ENCODE measurements at places on chromosomes 1 and 21.
A peak's percentile ranks its signal among the peaks of the same experiment; 100 is the strongest.

DNA sequence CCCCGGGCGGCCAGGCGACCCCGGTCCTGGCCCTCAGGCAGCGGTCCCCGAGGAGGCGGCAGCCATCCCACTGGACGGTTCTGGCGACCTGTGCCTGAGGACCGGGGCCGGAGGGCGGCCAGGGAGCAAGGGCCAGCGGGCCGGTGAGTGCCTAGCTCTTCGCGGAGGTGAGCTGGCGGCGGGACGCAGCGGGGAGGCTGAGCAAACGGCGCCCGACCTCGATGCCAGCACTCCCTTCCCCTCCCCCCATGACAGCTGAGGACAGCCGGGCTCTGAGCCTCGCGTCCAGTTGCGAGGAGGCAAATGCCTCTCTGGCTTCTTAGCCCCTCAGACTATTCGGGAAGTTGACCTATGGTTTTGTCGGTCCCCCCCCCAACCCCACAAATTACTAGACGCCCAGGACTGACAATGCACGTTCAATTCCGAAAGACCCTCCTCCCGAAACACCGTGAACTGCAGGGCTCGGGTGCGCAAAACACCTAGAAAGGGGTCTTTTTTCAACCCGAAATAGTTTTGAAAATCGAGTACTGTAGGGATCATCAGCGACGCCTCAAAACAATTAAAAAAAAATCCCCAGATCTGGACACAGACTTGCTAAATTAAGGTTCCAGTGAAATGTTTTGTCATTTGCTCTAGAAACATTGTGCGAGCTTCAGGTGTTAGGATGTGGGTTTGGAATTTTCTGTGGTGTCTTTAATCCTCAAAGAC lies 8.3 kb downstream of the CDKN2C start:
- DNase-seq, result peak; percentile 95

- no peak for DNase-seq
Observed at GRCh38 chr1:151990058-151990855, 3.4 kb downstream of the S100A10 start.

- DNase-seq, result no peak
Observed at GRCh38 chr1:211616231-211616964, 37.4 kb upstream of the SLC30A1 start.

- no peak for DNase-seq
Observed at GRCh38 chr1:109906160-109906838, 4.3 kb upstream of the CSF1 start.

DNA sequence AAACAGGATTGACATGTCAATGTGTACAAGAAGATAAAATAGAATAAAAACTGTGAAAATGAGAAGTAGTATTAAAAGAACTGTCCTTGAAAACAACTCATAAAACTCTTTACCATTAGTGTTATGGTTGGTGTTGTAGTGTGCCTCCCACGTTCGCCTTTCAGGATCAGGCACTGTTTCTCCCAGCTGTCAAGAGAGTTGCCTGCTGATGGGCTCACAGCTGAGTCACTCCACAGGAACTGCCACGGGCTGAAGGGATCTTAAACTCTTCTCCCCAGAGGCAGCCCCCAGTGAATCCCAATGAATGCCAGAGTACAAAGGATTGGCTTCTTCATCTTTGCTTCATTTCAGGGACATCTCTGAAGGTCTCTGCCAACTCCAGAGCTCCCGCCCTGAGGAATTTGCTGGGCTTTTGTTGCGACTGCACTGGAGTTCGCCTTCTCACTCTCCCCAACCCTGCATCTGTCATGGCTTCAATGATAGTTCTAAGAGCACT lies 119.6 kb downstream of the ADGRL2 start:
- no peak for DNase-seq

- no peak for DNase-seq
Observed at GRCh38 chr1:237269938-237270337, 228.0 kb downstream of the RYR2 start.

GRCh38 chr21:36883532-36884486 lies 82.7 kb downstream of the HLCS start:
- no peak for DNase-seq

- no peak for DNase-seq
Observed at GRCh38 chr1:155002464-155003226, at the start of gene ZBTB7B. TSS of gene ZBTB7B (plus strand) at chr1:155002802. CDS start at chr1:155014661, 11,859 bp downstream.

GRCh38 chr1:31802190-31803150 lies 13.4 kb downstream of the SPOCD1 start:
- DNase-seq, result no peak

- DNase-seq, result no peak
Observed at GRCh38 chr1:181675091-181675917, 192.0 kb downstream of the CACNA1E start.

DNA sequence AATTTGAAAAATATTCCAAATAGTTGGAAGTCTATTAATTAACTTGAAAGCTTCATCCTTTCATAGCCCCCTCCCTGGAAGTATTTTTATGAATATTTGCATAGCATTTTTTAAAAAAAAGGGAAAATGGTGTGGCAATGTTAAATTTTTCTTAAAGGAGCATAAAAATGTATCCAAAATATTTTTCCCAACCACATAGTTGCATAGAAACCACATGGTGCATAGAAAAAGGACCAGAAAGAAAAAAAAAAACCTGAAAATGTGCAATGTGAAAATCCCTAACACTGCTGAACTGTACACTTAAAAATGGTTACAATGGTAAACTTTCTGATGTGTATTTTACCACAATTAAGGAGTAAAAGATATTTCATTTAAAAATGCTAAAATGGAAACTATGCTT lies 8.0 kb downstream of the C1orf167 start:
- no peak for DNase-seq

GRCh38 chr1:64110924-64111777 lies 92.3 kb upstream of the UBE2U start:
- DNase-seq, result no peak

DNA sequence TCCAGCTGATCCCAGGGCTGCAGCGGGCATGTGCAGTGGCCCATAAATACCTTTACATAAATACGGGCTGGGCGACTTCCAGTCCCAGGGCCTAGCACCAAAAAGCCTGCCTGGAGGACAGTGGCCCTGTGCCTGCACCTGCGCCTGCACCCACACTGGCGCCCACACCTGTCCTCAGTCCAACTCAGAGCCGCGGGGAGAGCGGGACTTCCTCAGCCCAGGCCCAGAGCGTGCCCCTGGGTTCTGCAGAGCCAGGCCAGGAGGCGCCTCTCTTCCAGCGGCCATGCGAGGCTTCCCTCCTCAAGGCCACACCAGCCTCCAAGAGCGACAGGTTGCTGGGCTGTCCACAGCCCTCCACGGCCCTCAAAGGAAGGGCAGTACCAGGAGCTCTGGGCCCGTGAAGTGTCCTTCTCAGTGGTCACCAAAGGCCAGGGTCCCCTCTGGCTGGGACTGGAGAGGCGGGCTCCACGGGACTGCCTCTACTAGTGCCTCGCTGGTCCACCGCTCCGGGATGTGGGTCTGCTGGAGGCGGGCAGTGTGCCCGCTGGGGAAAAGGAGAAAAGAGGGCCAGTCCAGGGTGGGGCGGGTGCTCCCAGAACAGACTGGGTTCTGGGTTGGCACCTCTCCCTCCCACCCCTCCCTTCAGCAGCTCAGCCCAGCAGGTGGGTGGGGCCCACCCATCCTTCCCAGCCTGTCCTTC lies 35.7 kb downstream of the ARHGEF16 start:
- DNase-seq, result no peak

GRCh38 chr1:160244209-160244608 lies 18.1 kb downstream of the DCAF8 start:
- no peak for DNase-seq

DNA sequence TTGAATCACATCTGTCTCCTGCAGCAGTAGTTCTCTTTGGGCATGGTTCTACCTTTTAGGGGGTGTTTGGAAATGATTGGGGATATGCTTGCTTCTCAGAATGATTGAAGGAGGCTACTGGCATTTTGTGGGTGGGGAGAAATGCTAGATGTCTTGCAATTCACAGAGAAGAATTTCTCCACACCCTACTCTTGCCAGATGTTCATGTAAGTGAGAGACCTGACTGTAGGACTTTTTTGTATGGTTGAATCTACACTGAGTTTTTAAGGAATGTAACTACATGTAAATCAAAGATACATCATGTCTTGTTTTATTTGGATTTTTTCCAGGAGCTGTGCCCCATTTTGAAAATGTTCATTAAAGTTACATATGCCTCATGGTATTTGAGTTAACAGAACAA lies 311.9 kb downstream of the PRDM2 start:
- no peak for DNase-seq

DNA sequence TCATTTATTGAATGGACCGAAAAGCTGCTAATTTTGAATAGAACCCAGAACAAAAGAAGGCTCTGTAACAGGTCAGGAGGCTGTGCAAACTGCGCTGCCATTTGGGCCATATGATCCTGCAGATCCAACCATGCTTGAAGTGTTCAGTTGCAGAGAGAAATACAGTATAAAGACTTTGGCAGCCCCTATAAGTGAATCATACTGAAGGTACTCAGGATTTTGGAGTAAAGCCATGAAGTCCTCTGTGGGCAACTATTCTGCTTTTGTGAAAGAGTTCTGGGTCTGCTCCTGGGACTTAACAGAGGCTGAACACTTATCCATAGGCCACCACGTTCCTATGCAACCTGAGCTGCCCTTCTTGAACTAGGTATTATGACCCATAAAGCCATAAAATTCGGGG lies 1613.6 kb upstream of the PRMT6 start:
- no peak for DNase-seq

DNA sequence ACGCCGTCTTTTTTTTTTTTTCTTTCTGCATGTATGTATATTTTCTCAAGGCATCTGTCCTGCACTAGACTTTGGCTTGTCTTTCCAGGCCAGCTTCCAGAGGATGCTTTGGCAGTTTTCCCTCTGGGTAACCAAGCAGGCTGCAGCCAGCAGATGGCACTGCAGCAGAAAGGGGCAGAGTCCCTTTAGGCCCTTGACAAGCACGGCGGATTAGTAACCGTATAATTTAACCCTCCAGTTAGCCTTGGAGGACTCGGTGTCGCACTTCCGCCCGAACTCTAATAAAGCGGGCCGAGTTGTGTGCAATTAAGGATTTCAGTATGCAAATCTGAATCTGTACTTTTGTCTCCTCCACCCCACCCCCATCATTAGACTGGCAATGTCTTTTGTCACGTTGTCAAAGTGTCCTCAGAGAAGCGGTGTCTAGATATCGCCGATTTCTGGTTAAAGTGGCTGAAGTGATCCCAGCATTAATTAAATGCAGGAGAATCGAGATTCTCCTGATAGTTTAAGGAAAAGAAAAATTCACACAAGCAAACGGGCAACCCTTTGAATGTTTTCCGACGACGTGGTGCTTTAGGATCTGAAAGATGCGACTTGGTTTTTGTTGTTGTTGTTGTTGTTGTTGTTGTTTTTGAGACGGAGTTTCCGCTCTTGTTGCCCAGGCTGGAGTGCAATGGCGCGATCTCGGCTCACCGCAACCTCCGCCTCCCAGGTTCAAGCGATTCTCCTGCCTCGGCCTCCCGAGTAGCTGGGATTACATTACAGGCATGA lies 1.1 kb upstream of the TMEM167B start:
- DNase-seq, result peak; percentile 83

DNA sequence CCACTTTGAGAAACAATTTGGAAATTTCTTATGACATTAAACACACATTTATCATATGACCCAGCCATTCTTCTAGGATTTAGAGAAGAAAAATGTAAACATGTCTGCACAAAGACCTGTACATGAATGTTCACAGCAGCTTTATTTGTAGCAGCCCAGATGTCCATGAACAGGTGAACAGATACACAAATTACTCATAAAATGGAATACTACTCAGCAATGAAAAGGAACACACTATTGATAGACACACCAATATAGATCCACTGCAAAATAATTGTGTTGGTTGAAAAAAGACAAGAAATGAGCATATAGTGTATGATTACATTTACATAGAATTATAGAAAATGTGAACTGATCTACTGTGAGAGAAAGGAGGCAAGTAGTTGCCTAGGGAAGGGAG lies 26.1 kb downstream of the ARHGEF11 start:
- no peak for DNase-seq

DNA sequence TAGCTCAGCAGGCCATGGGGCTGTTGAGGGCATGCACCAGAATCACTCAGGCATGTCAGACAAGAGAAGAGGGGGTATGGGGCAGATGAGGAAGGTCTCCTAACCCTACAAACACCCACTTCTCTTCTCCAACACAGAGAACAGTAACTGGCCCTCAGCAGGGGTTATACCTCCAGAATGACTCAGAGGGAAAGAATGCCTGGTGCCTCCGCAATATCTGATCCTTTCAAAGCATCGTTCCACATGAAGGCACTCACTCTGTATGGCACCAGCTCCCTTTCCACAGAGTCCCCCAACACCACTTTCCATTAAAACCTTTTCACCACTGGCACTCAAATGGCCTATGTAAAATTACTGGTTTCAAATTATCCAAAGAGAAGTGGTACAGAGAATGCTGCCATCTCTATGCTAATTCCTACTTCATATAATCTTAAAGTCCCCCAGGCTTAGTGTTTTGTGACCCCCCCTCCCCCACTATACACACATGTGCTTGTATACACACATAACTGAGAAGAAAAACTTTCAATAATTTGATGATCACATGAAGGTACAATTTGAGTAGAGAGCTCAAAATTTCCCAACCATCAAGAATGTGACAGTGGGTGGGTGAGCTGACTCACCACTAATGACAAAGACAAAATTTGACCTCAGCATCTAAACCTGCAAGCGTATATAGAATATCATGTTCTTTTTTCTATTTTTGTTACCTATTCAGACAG lies 91.5 kb downstream of the SIPA1L2 start:
- no peak for DNase-seq

DNA sequence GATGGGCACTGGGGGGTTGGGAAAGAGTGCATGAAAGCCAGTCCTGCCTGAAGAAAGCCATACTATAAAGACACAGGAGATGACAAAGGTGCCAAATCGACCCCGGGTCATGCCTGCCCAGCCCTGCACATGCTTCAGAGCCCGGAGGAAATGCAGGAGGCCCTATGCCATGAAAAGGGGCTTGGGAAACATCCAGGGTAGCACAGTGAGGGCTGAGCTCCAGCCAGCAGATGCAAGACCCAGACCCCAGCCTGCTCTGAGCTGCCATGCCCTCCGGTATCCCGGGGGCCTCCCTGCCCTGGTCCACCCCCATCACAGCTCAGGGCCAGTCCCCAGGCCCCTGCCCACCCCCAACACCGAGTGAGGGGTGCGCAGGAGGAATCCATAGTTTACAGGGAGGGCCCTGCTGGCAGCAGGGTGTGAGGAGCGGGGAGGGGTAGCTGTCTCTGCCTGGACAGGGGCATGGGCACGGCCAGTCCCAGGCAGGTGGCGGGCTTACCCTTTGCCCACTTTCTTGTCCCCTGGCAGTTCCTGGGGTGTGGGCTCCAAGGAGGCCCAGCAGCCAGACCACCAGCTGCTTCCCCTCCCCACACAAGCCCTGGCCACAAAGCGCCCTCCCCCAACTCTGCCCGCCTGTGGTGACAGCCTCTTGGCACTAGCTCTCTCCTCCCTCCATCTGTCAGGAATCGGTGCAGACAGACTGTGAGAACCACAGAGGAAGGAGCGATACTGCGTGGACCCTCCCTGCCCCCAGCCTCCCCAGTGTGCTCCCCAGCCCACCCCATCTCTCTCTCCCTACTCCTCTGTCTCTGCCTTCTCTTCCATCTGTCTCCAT lies 16.8 kb downstream of the LRP8 start:
- DNase-seq, result no peak

GRCh38 chr21:45137612-45137937 lies 63.2 kb downstream of the ADARB1 start:
- no peak for DNase-seq

All from NCI-H2081 (cell line).